Aorta (tissue), 5 donors: ENCODE measurements at places on chromosomes 11 and 22.

- no peak for DNase-seq
These were observed 509 bp upstream of the PRRG4 start for GRCh38 chr11:32829157-32829679.

GRCh38 chr22:47318041-47318737, 555.7 kb downstream of the TBC1D22A start:
- DNase-seq = no peak

- DNase-seq = no peak
These were observed 2.5 kb downstream of the FKBP2 start for GRCh38 chr11:64243236-64243854.

- no peak for DNase-seq
These were observed 228.4 kb downstream of the BLID start for GRCh38 chr11:121887569-121887968.

DNA sequence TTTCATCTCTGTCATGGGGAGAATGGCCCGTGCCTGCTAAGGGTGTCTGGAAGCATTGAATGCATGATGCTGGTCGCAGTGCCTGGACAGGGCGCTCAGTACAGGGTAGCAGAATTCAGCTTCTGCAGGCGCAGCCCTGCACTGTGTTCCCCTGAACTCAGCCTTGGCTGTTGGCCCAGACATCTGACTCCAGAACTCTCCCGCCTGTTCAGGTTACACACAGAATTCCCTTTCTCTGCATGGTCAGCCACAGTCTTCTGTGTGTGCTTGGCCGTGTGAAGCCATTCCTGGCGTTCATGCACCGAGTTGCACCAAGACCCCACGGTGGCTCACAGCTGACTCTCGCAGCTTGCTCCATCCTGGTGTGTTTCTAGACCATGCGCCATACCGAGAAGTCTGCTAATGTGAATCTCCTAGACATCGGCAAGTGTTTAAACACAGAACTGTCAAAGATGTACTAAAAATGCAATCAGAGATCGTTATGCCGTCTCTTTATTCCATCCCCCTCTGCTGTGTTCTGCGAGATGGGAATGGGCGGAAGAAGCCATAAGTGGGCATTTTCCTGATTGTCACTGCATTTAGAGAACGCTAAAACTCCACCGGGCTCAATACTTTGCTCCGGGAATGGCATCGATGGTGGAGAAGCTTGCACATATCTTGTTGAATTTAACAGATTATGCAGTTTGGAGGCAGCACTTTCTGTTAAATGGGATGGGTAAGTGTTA, 55.6 kb downstream of the MPPED1 start:
- DNase-seq = no peak

DNA sequence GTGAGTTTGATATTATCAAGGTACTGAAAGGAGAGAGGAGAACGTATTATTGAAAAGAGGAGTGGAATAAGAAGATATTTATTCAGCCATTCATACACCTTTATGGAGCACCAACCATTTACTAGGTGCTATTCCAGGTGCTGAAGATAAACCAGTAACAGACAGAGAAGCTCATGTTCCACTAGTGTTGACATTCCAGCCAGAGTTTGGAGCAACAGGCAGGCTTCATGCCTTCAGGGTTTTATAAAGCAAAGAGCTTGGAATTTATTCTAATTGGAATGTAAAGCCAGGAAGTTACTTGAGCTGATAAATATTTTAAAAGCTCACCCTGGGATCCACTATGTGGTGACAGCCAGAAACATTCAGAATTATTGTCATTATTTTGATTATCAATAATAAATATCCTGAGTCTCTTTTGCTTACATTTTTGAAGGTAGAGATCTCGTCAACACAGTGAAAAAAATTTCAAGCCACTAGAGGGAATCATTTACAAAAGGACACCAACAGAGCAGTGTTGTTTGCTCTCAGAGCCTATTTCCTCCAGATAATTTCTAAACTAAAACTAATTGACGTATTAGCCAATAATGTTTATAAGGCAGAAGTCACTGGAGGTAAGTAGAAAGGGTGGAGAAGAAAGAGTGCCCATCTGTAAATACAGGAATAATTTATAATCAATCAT, 172.0 kb downstream of the KCNA4 start:
- DNase-seq = no peak

GRCh38 chr11:88348870-88349269, 11.3 kb upstream of the CTSC start:
- DNase-seq = no peak

DNA sequence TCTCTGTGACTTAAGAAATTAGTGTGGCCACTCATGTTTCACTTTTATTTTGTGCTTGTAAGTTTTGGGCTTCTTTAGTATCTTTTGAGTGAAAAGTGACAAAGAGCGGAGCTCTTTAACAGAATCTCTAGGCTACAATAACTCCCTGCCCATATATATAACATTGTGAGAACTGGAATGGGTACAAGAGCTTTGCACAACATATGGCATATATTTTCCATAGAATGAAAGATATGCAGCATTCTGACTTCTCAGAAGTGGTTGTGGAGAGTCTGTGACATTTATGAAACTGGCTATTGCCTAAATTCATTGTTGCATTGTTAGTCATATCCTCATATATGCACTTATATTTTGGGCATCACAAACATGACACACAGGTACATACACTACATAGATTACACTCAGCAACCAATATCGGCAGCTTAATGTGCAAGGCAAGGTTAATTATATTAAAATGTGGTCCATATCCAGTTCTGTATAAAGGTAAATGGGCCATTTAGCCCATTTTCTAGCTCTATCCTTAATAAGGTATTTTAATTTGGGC, 1148.2 kb downstream of the FAM181B start:
- DNase-seq = no peak

GRCh38 chr11:130217133-130218031, 57.8 kb downstream of the ST14 start:
- no peak for DNase-seq

DNA sequence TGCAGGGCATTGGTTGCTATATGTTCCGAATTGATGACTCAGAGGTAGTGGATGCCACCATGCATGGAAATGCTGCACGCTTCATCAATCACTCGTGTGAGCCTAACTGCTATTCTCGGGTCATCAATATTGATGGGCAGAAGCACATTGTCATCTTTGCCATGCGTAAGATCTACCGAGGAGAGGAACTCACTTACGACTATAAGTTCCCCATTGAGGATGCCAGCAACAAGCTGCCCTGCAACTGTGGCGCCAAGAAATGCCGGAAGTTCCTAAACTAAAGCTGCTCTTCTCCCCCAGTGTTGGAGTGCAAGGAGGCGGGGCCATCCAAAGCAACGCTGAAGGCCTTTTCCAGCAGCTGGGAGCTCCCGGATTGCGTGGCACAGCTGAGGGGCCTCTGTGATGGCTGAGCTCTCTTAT, 5.4 kb upstream of the TTC36 start:
- peak; percentile 48 for DNase-seq

DNA sequence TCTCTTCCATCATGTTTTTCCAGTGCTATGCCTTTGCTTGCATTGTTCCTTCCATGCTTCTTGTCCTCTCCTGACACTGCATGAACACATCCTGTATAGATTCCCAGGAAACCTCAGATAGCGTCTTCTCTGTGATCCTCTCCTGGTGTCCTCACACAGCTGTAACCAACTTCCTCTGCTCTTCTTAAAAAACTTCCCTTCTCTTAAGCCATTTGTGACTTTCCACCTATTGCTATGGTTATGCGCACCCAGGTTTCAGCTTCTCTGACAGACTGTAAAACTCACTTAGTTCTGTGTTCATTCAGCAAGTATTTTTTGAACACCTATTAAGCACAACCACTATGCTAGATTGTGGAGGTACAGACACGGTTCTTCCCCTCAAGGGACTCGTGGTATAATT, 5.1 kb upstream of the APLP2 start:
- DNase-seq = no peak

DNA sequence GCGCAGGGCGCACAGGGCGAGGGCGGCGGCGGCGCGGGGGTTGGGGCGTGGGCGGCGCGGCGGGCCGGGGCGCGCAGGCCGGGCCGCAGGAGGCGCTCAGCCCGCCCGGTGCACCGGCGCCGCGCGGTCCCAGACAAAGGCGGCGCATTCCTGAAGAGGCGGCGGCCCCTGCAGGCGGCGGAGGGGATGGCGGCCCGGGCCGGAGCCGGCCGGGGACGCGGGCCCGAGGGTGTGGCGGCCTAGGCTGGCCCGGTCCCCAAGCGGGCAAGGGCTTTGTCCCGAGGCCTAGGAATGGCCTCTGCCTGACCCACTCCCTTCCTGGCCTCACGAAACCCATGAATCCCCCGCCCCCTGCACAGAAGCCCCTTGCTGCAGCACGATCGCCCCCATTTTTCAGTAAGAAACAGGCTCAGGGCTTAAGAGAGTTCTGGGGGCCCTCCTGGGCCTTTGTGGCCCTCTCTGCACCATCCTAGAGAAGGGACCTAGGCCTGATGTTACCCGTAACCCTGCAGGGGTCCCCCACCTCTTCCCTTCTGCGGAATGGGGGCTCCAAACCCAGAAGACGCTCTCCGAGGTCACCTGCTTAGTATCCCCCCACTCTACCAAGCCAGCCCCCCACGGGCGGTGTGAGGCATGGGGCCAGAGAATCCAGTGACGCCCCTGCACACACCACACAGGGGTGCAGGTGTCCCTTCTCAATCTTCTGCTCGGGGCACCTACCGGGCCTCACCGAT, at the start of gene RTN4R:
Gene RTN4R (minus strand): TSS at position 40 of the 734 bp plus-strand sequence. CDS start 226 bp downstream, outside the sequence.
- DNase-seq = peak; percentile 64

DNA sequence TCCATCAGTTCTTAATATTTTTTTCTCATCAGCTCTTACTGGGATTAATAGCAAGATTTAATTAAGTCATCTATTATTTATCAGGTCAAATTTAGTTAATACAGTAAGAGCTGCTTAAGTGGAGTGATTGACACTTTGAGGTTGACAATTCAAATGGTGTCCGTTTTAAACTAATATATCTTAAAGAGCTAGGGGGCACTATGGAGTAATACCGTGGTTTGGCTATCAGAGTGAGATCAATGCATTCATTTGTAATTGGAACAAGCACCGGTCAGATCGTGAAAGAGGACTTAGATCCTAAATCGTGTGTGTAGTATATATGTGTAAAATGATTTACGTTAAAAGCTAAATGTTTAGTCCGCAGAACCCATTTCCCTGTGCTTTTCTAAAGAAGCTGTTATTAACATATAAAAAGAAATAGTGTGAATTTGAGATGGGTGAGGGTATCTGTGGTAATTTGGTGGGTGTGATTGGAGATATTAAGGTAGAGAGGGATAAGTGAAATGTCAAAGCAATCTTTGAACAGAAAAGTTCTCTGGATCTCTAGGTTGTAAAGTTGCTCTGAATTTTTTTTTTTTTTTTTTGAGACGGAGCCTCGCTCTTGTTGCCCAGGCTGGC, 2.3 kb downstream of the SIK2 start:
- DNase-seq = no peak

DNA sequence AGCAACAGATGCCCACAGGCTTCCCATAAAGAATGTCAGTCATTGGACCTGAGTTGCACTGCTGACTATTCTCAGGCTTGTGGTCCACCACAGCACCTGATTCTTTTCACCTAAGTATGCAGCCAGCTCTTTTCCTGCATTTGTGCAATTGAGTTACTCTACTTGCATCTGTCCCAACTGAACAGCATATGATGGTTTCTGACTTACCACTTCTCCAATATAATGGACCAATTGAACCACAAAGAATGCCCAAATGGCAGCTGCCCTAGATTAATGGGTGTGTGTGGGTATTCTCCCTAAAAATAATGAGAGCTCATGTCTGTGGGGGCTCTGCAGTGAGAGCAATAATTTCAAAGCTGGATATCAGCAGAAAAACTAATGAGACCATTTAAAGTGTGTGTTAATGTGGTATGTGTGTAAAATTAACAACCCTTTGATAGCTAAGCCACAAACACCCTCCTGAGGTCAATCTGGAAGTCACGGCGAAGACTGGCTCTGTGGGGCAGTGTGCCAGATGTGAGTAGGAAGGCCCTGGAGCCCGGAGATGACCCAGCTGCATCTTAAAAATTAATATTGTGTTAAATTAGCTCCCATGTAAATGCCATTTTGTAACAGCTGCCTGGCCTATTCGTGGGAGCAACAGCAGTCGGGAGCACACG, 43.8 kb downstream of the SC5D start:
- no peak for DNase-seq

GRCh38 chr11:8593935-8594909, at the start of gene STK33:
Gene STK33 (minus strand): TSS chr11:8594228. CDS start chr11:8474905, 119,323 bp downstream.
- DNase-seq = no peak

GRCh38 chr22:23708270-23708669, 17.5 kb downstream of the RGL4 start:
- DNase-seq = no peak

DNA sequence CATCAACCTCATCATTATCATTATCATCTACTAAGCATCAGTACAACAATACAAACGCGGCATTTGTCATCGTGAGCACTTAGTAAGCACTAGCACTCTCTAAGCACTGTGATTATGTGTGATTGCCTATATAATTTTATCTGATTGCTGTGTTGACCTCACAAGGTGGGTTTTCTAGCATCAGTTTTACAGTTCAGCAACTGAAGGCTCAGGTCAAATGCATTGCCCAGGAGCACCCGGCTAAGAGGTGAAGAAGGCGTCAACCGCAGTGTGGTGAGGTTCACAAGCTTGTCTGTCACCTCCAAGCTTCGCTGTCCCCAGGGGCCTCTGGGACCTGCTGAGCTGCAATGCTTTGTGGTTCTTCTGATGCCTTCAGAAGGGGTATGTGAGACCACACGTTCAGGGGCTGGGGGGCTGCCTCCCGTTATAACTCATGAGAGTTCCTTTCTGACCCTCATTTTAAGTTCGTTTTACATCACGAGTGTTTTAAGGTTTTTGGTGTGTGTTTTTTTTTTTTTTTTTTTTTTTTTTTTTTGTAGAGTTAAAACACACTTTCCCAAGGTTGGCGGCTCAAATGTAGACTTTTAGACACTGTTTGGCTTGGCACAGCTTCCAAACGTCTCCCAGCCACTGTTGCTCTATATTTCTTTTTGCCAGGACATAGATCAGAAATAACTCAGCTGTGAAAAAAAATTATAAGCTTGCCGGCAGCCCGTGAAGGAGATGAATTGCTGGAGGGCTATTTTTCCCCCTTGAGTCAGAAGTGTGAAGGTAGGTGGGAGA, 33.8 kb upstream of the SCUBE1 start:
- DNase-seq = peak; percentile 60

DNA sequence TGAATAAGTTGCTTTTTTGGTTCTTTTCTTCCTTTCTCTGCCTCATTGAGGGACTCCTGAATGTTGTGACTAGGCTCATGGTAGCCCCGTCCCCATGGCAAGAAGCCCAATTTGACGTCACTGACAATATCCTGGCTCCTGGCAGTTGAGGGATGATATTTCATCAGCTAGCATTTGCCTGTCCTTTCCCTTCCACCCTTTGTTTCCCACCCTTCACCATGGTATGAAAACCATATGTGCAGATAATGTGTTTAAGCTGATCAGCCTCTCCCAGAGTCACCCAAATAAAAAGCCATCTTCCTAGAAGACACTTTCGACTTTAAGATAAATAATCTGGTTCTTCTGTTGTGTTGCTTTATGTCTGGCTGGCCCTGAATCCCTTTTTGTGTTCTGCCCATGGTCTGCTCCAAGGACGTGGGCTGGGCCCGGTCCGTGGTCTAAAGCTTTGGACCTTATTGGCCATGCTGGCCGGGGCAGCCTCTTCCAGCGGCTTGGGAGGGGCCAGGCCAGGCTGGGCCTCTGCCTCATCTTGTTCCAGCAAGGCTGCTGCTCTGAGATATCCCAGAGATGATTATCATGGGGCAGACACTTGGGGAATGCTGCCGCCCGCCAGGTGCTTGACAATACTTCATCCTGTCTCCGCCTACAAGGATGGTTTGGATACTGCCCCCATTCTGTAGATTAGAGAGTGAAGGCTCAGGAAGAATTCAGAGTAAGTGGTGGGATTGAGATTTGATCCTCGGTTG, 5.1 kb downstream of the TSPAN18 start:
- DNase-seq = no peak
